Stimulated activated CD8-positive, alpha-beta memory T cell treated with anti-CD3 and anti-CD28 coated beads, Interleukin-15, amount 100 ng/mL, for 48 hours (primary cell): ENCODE measurements at places on chromosomes 3 and 15.

- no peak for DNase-seq
Observed at GRCh38 chr3:48467473-48468267, 21.1 kb downstream of the ATRIP start.

DNA sequence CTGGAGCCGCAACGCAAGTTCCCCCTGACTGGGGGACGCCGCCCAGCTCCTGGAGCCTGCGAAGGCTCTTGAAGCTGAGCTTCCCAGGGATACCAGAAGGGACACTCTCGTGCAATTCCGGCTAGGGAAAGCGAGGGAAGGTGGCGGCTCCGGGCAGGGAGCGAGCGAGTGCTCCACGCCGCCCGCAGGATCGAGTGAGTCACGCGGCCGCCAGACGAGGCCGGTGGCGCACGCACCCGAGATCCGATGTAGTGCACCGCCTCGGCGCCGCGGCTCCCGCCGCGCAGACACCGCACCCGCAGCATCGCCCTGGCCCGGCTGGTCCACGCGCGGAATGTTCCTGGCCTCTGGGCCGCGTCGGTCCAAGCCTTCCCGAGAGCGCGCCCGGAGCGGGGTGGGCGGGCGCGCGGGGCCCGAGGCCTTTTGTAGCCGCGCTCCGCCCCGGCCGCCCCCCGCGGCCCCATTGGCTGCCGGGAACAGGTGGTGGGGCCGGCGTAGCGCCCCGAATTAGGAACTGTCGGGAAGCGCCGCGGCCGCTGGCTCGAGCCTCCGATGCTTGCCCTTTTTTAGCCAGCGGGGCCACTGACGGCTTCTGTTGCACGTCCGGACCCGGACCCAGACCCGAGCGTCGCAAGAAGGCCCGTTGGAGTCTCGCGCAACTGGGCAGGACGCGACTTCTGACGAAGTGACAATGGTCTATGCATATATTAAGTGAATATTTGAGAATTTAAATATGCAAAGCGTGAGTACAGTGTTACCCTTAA, at the start of gene GATM:
TSS of gene GATM (minus strand) at position 396 of the 764 bp plus-strand sequence. CDS start at position 305, 91 bp downstream.
- peak; percentile 17 for DNase-seq

- DNase-seq: no peak
Observed at GRCh38 chr15:51313074-51313393, 25.4 kb downstream of the CYP19A1 start.

GRCh38 chr15:67225336-67225735, 29.1 kb downstream of the AAGAB start:
- no peak for DNase-seq

GRCh38 chr3:146577662-146578061, 27.5 kb downstream of the PLSCR5 start:
- no peak for DNase-seq

DNA sequence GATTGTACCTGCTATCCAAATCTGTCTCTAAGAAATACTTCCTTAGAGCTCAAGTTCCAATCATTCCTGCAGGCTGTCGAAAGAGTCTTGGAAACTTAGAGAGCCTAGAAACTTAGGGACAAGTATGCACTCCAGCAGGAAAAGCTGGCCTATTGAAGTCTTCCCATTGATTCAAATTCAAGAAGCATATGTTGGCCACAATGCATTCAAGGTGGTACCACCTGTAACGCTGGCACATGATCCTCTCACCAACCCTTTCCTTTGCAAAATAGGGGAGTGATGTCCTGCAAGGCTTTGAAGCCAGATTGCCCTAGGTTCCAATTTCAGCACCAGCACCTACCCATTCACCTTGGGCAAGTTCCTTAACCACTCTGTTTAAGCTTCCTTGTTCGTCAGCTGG, 6.0 kb downstream of the ADAMTS9 start:
- no peak for DNase-seq

- no peak for DNase-seq
Observed at GRCh38 chr15:36347272-36347858, 232.1 kb upstream of the CDIN1 start.
